ENCODE measurements at places on chromosomes 16 and 17.

- no peak for DNase-seq
Observed at GRCh38 chr17:75008373-75008772, 4.1 kb upstream of the MRPL58 start.

- DNase-seq = no peak
Observed at GRCh38 chr16:24758373-24758772, 28.9 kb downstream of the TNRC6A start.

DNA sequence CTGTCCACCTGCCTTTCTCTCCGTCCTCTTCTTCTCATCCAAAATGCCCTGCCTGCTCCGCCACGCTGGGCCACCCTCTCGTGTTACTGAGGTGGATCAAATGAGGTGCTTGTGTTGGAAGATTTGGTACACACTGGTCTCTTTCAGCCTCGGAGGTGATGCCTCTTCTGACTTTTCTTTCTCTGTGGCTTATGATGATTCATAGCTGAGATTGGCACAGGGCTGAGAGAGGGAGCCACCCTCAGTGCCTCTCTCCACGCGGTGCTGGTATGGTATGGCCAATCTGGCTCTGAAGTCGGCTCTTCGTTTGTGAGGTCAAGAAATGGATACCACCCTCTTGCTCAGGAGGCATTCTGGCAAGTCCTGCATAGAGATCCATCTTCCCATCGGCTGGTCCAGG lies 82.4 kb downstream of the PLCG2 start:
- DNase-seq = no peak

GRCh38 chr17:20924306-20924705 lies 118.5 kb downstream of the USP22 start:
- DNase-seq = no peak

- no peak for DNase-seq
Observed at GRCh38 chr17:81163703-81164370, 1.5 kb upstream of the PVALEF start.

DNA sequence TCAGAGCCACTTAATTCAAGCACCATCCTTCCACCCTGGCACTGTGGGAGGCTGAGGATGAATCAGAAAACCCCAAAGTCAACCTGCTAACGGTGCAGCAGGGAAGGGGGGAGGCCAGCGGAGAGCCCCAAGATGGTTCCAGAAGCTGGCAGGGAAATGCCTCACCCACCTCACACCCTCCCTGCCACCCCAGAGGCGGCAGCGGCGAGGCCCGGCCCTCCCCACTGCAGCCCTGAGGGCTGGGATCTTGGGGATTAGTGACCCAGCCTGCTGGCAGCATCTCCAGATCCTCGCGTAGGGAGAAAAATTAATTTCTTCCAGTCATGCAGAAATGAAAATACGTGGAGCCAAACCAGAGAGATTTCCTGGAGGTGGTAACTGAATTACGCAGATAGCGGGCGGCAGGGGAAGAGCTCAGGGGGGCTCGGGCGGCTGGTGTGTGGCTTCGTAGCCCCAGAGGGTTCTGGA lies 38.2 kb downstream of the CBFA2T3 start:
- peak; percentile 40 for DNase-seq

GRCh38 chr16:60031740-60032139 lies 1297.6 kb upstream of the GOT2 start:
- peak; percentile 47 for DNase-seq

DNA sequence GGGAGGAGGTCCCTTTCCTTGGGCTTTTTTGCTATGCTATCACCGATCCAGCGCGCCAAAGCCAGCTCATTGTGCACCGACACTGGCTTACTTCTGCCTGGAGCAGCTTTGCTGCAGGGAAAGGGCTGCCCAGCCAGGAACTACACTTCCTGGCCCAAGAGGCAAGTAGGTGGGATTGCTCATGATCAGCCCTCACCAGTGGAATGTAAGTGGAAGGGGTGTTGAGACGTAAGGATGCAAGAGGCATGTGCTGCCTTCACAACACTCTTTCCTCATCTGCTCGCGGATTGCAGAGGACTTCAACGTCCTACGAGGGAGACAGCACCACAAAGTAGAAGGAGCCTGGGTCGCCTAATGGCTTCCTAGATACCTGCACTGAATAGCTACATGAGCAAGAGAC lies 104.3 kb upstream of the FOXF1 start:
- no peak for DNase-seq

DNA sequence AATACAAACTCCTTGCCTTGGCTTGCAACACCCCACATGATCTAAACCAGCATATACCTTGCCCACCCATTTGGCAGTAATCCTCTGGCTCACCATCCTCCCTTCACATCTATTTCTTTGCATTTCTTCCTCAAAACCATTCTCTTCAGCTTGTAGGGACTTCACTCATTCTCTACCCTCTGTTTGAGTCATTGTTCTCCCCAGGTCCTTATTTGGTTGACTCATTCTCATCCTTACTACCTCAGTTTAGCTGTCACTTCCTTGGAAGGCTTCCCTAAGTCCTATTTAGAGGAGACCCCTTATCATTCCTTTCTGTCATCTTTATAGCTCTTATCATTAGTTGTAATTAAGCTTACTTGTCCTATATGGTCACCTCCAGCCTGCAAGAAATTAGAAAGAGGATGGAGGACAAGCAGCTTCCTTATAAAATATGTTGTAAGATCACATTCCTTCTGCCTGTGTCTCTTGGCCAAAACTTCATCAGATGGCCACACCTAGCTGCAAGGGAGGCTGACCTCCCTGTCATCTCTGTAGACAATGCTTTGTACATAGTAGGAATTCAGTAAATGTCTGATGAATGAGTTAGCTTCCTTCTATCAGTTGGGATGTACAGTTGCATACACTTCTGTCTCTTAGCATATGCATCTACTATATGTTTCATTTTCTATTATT lies 1.7 kb downstream of the TTC19 start:
- no peak for DNase-seq

GRCh38 chr16:57591870-57592485 lies 36.5 kb upstream of the ADGRG1 start:
- no peak for DNase-seq

All from umbilical cord (tissue), 2 donors.